Non-pigmented ciliary epithelial cell (primary cell): ENCODE measurements at places on chromosomes 1 and 21.

GRCh38 chr1:201294876-201295275 lies 11.6 kb downstream of the PKP1 start:
- no peak for DNase-seq

DNA sequence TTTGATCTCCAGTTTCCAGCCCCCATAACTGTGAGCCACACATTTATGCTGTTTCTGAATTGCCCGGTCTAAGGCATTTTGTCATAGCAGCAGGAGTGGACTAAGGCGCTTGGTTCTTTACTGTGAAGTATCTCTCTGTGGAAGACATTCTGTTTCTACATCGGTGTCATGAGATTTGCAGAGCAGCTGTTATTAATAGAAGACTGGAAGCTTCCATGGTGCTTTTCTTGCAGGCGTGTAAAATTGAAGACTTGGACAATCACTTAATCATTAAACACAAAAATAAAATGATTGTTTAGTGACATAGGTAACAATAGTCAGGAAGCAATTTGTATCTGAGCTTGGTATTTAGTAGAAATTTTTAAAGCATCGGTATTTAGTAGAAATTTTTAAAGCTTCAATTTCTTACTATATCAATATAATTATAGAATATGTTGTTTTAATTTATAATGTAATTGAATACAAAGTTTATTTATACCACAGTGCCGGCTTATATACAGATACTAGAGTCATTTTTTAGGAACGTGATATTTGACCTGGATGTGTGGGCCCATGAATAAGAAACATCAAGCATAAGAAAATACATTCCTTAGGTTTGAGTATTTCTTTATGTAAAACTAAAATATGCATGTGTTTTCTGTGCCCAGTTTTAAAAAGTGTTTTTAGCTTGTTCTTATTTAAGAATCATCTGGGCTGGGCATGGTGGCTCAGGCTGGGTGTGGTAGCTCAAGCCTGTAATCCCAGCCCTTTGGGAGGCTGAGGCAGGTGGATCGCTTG lies 60.6 kb upstream of the COL6A1 start:
- DNase-seq = no peak

DNA sequence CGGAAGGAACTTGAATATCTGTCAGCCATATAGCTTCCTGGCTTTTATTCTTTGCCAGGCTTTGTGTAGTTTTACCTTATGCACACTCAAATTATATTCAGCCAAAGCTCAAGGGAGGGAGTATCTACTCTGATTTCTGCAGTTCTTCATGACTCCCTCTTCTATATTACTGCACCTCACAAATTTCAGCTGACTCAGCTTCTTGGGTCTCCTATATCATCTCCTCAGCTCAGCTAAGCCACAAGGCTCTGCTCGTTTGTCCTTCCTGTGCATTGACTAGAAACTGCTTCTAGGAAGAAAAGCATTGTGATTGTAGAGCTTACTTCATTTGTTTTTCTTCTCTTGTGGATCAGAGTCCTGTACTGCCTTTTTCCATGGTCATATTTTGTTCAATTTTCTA lies 37.4 kb downstream of the BTBD8 start:
- DNase-seq = no peak

GRCh38 chr1:7334475-7335035 lies 436.5 kb upstream of the VAMP3 start:
- no peak for DNase-seq

DNA sequence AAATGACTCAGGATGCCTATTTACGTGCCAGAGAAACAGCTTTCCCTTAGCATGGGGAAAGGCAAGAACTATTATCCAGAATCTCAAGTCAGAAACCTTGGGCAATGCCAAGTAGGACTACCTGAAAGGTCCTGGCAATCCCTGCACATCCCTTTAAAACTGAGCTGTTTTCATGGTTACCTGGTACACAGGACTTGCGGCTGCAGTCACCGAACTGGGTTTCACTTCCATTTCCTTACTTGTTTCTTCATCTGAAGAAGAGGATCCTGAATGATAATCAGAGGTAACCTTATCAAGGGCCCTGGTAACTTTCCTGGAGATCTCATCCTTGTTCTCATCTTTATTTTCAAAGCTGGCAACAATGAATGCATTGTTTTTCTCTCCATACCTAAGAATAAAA lies 14.3 kb downstream of the BTG3 start:
- no peak for DNase-seq

GRCh38 chr1:119002028-119002686 lies 14.0 kb upstream of the TBX15 start:
- peak; percentile 32 for DNase-seq

- DNase-seq = no peak
Measured at GRCh38 chr1:235013512-235013911, 115.1 kb downstream of the TOMM20 start.

DNA sequence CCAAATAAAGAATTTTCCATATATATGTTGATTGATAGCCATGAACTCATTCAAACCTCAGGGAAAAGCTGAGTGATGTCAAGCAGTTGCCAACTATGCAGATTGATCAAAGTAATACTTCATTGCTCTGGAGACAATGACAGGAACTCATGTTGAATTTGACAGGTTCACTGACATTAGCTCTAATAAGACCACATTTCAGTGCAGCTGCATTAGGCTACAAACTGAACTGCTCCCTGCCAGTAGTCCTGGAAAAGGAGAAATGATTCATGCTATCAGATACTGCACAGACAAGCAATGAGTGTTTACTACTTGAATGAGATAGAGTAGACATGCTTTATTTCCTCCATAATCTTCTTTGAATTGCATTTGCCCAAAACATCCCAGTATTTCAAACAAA lies 948.4 kb downstream of the MRPL39 start:
- DNase-seq = no peak

GRCh38 chr1:162471290-162471853 lies 26.2 kb upstream of the UHMK1 start:
- no peak for DNase-seq

DNA sequence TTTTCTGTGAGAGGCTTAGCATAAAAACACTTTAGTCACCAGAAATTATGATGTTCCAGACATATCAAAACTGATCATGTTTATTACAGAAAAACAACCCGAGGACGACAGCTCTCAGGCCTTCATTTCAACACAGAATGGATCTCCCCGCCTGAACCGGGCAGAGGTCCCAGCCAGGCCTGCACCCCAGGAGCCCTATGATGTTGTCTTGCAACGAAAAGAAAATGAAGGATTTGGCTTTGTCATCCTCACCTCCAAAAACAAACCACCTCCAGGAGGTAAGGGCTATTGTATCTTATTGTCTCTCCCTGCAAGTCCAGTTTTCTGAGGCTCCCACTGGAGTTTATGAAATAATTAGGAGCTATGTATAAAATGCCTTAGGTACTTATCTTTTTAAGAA lies 105.5 kb downstream of the PHTF1 start:
- DNase-seq = no peak

- no peak for DNase-seq
Measured at GRCh38 chr1:161166669-161167548, 683 bp downstream of the PPOX start.

DNA sequence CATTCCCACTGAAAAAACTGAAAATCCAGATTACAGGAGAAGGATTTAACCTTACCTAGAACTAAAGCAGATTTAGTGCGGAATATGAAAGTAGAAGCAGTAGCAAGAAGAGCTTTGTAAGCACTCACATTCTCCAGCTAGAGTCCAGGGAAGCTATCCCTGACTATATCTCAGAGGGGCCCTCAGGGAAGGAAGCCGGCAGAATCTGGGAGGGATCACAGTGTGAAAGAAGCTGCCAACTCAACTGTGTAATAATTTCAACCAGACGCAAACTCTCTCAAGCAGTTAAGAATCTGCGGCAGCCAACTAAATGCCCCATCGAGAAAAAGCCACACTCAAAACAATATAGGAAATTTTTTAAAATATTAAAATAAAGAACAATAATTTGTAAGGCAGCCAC lies 163.8 kb downstream of the EIF4G3 start:
- DNase-seq = peak; percentile 48

DNA sequence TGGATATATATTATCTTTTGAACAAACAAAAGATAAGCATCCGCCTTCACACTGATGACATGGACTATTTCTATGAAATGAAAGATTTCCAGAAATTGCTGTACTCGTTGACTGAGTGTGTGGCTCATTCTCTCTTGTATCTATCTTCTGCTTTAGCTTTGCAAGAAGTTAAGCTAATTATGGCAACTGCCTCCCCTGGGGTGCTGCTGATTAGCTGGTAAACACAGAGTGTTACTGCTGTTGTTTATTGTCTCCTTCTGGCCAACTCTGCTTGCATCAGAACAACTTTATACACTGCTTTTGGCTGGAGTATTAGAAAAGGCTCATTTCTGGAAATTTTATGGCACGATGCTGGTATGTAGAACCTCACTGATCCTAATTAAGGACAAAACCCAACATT lies 95.6 kb upstream of the SNX7 start:
- no peak for DNase-seq

DNA sequence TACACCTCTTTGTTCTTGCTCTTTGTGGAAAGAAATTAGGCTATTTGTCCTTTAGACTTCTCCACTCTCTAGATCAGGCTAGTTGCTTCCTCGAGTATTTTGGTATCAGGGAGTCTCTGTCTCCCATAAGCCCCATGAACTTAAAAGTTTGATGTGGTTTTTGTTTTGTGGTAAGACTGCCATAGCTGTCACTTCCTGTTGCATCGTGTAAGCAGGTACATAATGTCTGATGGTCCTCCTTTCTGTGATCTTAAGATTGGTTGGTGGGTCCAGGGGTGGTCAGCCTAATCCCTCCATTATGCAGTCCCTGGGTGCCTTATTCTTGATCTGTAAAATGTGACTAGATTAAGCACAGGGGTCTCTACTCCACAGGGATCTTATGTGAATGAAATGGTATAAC lies 23.1 kb downstream of the CD53 start:
- DNase-seq = no peak

DNA sequence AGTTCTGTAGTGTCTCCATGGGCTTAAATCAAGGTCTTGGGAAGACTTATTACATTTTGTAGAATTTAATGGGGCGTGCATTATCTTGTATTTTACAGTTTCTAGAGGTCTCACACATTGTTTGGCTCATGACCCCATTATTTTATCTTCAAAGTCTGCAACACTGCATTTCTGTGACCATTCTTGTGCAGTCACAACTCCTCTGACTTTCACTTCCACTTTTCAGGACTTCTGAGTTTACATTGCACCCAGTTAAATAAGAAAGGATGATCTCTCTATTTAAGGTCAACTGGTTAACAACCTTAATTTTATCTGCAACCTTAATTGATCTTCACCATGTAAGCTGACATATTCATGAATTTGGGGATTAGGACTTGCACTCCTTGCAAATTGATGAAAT lies 1186.6 kb downstream of the MRPL39 start:
- DNase-seq = no peak

DNA sequence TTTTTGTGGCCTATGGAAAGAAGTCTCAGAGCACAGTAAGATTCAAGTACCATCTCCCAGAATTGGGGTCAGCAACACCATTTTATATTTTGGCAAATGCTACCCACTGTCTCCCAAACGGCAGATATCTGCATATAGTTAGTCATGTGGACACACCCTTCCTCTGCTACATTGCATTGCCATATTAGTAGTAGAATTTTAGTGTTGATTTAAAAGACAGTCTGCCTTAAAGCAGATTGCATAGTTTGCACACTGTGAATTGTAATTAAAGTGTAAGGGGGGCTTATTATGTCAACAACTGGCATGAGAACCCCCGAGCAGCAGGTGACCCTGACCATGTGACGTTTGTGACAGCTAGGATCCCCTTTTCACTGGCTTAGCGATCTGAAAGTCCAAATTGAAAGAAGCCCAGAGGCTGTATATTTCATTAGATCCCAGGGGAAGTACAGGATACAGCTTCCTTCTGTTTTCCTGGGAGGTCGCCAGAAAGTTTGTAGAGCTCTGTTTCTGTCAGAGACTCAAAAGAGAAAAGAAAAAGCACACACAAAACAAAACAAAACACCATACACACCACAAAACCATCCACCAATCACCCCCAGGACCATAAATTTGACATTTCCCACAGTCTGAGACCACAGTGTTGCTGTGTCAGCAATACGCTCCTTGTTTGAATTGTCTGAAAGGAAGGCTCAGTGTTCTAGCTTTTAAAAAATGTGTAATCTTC lies 172.4 kb downstream of the NFIA start:
- DNase-seq = no peak

- DNase-seq = no peak
Measured at GRCh38 chr1:157894613-157895165, 53.1 kb upstream of the CD5L start.

GRCh38 chr21:44090325-44090724 lies 16.9 kb upstream of the PWP2 start:
- DNase-seq = no peak

DNA sequence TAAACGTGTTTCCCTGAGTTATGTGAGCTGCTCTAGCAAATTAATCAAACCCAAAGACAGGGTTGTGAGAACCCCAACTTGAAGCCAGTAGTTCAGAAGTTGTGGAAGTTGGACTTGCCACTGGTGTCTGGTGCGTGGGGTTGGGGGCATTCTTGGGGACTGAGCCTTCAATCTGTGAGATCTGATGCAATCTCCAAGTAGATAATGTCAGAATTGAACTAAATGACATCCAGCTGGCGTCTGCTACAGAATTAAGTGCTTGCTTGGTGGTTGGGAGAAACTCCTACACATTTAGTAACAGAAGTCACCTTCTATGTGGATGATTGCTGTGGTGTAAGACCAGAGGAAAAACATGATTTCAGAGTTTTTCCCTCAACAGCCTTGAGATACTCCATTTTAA lies 207.4 kb downstream of the FGGY start:
- DNase-seq = no peak

DNA sequence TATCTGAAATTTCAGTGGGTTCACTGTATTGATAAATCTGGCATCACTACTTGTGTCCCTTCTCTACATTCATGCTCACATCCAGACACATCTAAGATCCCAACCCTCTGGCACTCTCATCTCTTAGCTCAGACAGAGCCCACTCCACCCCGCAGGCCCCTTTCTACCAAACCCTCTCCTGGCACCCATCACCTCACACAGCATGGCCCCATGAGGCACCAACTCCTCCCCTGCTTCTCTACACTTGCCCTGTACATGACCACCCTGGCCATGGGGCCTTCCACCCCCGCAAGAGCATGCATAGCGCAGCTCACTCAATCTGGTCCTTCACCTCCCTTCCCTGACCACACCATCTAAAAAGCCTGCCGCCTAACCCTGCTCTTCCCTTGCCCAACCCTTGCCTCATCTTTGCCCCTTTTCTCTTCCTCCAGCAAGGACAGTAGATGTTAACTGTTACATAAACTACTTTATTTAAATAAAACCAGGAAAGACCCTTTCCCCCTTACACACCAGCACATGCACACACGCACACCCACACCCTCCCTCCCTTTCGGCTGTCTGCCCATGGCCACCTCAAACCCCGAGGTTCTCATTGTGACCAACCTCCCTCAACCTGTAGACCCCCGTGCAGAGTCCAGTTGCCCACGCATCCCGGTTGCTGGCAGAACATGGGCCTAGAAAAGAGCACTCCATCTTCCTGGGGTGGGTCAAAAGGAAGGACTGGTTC lies 15.6 kb downstream of the SH3BP5L start:
- DNase-seq = no peak

DNA sequence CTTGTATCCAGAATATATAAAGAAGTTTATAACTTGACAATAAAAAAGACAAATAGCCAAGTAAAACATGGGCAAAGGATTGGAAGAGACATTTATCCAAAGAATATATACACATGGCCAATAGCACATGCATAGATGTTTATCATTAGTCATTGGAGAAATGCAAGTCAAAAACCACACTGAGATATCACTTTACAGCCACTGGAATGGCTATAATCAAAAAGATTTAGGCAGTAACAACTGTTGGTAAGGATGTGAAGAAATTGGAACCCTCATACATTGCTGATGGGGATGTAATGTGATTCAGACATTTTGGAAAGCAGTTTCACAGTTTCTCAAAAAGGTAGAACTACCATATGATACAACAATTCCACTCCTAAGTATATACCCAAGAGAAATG lies 51.1 kb downstream of the SLC44A5 start:
- no peak for DNase-seq

- peak; percentile 92 for DNase-seq
Measured at GRCh38 chr1:109201123-109201703, 12.5 kb upstream of the SARS1 start.
